KG1 (cell line): ENCODE measurements at places on chromosomes 16 and 17.
A peak's percentile ranks its signal among the peaks of the same experiment; 100 is the strongest.

DNA sequence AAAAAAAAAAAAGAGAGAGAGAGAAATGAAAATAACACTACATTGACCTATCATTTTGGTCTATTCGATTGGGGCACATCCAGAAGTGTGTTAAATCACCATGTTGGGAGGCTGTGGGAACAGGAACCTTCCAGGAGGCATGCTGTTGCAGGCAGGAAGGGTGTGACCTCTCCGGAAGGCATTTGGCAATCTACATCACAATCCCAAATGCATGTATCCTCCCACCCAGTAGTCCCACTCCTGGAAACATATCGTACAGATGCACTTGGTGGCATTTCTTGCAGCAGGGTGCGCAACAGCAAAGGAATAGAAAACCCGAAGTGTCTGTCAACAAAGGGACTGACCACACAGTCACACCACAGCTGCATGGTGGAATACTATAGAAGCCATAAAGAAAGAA is 7.9 kb downstream of the PLLP start:
- DNase-seq: no peak

DNA sequence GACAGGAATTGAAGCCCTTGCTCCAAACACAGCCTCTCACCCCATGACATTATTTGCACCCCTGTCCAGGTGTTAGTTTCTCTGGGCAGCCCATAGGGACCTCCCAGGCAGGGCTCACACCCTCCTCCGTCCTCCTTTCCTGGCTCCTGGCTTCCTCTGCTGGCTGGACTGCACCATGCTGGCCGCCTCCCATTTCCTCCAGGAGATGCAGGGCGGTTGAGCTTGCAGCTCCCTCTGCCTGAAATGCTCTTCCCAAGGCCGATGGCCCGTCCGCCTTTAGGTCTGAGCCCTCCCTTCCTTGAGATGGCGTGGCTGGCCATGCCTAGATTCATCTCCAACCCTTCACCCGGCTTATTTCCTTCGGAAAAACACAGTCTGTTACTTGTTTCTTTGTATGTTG is 334.8 kb downstream of the SNX29 start:
- DNase-seq: no peak

GRCh38 chr16:12573730-12574383 is 229.8 kb downstream of the CPPED1 start:
- peak; percentile 5 for DNase-seq

GRCh38 chr17:77147357-77147801 is 6.6 kb downstream of the SEC14L1 start:
- DNase-seq: no peak

DNA sequence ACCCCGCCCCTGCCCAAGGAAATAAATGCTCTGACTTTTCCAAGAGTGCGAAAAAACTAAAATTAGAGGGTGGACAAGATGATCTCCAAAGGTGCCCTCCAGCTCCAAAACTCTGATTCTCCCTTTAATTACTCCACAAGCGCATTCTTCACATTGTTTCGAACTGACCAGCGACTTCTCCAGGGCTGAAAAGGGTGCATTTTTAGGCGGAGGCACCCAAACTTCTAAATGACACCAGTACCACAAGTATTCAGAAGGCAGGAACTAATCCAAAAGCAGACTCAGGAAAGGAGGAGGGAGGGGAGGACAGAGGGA is 750 bp downstream of the ZFHX3 start:
- DNase-seq: no peak

DNA sequence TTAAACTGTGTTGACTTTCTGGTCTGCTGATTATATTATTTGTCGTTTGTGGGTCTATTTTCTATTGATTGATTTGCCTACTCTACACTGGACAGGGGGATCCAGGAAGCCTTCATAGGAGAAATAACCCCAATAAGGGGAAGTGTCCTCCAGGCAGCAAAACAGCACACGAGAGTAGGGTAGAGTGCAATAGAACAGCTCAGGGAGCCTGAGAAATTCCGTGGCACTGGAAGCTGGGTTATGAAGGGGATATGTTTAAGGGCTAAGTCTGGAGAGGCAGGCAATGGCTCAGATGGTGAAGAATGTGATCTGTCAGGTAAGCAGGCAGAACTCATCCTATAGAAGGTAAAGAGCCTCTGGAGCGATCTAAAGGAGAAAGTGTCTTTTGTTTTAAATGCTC is 20.9 kb downstream of the GP2 start:
- no peak for DNase-seq

GRCh38 chr16:3364774-3365427 is 9.2 kb downstream of the OR2C1 start:
- peak; percentile 72 for DNase-seq

DNA sequence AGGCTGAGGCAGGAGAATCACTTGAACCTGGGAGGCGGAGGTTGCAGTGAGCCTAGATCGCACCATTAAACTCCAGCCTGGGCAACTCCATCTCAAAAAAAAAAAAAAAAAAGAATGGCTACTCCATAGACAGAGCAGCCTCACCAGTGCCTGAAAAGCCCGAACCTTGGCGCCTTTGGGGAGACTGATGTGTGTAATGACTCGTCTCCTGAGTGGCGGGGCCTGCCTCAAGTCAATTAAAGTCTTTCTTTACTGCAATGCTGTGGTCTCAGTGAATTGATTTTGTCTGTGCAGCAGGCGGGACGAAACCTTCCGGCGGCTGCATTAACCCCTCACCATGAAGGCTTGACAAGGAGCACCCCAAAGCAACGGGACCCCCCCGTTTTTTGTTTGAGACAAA is 3.5 kb upstream of the UQCC4 start:
- no peak for DNase-seq

- peak; percentile 4 for DNase-seq
Measured at GRCh38 chr17:42163113-42163512, 8.3 kb upstream of the RAB5C start.

GRCh38 chr17:65005858-65006257 is 50.7 kb downstream of the GNA13 start:
- no peak for DNase-seq

DNA sequence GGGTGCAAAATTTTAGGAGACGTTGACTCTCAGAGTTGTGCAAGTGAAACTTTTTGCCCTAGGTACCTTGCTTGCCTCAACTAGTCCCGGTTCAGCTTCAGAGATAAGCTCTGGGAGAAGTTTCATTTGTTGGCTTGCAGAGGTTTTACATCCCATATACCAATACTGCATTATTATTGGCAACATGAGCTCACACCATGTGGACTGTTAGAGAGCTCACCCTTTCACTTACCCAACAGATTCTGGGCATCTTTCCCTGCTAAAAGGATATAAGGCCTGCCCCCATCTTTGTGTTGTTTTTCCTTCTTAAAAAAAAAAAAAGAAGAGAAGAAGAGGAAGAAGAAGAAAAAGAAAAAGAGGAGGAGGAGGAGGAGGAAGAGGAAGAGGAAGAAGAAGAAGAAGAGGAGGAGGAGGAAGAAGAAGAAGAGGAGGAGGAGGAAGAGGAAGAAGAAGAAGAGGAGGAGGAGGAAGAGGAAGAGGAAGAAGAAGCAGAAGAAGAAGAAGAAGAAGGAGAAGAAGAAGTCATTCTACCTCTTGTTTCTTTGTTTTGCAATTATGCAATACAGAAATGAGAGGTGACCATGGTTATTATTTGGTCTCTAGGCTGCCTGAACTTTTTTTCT is 292.6 kb upstream of the IRX3 start:
- DNase-seq: no peak

GRCh38 chr17:37702598-37702997 is 42.3 kb downstream of the HNF1B start:
- no peak for DNase-seq

DNA sequence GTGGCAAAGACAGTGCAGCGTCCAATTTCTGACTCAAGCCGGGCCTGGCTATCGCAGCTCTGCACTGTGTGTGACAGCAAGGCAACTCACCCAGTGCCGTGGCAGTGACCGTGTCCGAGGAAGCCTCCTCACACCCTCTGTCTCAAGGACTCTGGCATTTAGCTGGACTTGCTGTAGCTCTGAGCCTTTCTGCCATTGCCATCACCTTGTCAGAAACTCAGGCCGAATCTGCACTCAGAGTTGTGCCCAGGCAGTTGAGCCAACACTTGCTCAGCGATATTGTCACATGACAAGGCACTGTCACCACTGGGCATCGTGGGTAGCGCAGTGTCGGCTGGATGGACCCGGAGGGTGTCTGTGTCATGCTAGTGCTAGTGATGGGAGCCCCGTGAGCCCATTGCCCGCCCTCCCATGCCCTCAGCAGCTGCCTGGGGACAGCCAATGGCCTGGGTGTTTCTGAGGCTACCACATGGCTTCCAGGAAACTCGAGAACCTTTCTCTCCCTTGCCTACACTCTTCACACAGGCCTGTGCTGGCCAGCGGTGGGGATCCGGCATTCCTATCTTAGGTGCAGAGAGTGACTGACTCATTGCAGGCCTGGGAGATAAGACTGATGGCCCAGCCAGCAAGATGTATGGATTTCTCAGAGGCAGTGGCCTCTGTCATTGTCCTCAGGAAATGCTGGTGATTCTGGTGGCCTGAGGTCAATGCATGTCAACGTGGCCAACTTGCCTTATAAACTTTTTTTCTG is 22.1 kb upstream of the STH start:
- no peak for DNase-seq

- no peak for DNase-seq
Measured at GRCh38 chr17:48769009-48769675, 40.6 kb upstream of the HOXB13 start.

DNA sequence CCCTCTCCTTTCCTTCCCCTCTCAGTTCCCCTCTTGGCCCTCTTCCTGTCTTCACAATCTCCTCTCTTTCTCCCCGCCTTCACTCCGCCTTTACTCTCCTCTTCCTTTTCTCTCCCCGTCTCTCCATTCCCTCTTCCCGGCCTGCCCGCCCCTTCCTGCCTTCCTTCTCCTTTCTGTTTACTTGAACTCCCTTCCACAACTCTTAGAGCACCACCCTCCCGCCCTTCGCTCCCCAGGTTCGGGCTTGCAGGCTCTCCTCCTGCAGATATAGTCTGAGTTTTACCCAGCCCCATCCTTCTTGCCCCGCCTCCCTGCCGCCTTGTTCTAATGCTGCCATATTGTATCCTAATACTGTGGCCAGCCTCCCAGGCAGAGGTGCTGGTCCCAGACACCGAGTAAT is 201.5 kb upstream of the N4BP1 start:
- DNase-seq: no peak

GRCh38 chr17:4807605-4808377 is 839 bp downstream of the PLD2 start:
- no peak for DNase-seq

DNA sequence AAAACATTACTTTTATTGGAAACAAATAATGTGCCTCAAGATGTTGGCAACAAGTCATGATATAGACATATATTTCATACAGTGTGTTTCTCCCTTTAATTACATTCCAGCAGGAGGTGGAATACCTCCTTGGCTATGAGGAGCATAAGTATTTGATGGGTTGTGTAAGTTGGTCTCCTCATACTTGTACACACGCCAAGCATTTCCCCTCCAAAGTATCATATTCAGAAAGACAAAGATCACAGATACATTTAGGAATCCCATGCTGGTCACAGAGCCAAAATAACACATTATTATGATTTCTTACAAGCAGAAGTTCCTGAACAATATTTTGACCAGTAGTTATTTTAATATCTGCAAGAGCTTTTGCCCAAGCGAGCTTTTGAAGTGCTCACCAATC is 57.8 kb downstream of the WSB1 start:
- DNase-seq: no peak

- DNase-seq: no peak
Measured at GRCh38 chr16:89135971-89136765, 35.4 kb upstream of the CDH15 start.
